ENCODE measurements at places on chromosomes 2 and 18.
A peak's percentile ranks its signal among the peaks of the same experiment; 100 is the strongest.

DNA sequence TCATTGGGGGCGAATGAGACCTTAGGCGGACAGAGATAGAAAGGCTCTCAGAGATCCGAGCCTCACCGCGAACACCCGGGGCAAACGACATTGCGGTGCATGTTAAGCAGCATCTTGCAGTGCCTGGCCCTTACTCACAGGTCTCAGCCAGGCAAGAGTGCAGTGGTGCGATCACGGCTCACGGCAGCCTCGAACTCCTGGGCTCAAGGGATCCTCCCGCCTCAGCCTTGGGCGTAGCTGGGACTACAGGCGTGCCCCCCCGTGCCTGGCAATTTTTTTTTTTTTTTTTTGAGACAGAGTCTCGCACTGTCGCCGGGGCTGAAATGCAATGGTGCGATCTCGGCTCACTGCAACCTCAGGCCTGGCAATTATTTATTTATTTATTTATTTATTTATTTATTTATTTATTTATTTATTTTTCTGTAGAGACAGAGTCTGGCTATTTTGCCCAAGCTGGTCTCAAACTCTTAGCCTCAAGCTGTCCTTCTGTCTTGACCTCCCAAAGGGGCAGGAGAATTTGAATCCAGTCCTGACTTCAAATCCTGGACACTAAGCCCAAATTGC lies 1.3 kb downstream of the LAMA3 start:
- no peak for DNase-seq

DNA sequence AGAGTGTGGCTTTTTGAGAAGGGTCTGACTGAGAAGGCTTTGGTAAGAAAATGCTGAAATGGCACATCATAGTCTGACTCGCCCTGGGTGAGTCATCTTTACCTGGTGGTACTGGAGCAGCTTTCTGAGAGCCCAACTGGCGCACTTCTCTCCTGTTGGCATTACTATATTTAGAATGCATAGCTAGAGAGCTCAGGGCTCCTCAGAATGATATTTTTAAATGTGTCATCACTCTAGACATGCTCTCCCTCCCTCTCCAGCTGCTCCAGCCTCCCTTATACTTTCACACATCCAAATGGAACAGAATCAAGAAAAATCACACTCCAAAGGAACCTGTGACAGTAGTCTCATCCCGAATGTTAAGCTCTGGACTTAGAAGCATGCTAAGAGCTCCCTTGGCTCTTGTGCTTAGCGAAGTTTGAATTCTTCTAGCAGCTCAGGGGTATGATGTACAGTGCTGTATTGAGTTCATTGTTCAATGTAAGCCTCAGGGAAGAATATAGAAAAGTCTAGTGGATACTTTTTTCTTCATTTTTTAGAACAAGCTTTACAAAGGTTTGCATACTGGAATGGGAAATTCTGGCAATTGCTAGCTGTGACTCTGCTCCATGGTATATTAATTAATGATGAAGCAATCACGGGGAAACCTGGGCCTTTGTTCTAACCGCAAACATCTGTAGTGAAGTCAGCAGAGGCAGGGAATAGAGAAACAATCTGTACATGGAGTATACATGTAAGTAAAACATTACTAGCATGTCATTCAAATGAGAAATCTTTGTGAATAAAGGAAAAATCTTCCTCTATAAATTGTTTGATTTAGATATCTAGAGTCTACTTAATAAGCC lies 751.2 kb upstream of the NRXN1 start:
- no peak for DNase-seq

GRCh38 chr2:157785866-157786662 lies 90.1 kb downstream of the ACVR1 start:
- DNase-seq = no peak

DNA sequence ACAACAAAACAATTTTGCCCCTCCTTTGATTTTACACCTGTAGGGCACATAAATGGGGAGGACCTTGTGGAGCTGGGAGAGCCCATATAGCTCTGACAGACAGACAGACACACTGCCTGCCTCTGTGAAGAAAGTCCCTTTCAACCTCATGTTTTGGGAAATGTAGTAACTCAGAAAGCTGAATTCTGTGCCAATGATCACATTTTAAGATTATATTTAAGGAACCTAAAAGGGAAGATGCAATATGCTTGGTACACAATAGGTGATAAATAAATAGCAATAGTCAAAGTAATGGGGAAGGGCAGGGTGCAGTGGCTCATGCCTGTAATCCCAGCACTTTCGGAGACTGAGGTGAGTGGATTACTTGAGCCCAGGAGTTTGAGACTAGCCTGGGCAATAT lies 446.4 kb upstream of the ID2 start:
- no peak for DNase-seq

DNA sequence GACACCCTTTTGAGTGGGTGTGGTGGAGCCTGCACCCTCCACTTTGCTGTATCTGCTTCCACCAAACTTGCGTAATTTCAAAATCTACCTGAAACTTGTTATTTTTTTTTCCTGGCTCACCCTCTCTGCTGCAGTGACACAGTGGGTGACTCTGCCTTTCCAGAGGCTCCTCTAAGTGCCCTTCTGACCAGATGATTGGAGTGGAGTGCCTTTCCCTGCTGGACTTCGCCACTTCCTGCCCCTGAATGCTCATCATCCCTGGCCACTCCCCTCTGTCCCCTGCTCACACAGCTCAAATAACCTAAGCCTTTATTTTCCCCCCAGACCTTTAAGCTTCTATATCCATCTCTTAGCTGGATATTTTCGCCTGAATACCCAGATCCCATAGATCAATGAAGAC lies 777.5 kb upstream of the ID2 start:
- no peak for DNase-seq

DNA sequence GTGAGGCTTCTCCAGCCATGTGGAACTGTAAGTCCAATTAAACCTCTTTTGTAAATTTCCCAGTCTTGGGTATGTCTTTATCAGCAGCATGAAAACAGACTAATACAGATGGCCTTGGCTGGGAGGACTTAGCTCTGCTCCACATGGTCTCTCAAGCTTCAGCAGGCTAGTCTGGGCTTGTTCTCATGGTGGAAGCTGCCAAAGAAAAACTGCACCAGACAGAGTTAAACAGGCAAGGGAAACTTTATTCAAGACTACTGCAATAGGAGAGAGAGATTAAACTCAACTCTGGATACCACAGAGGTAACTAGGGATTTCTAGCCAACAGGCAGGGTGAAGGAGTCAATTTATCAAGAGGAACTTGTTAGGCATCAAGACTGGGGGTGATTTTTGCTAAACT lies 142.1 kb downstream of the CABLES1 start:
- DNase-seq = no peak

DNA sequence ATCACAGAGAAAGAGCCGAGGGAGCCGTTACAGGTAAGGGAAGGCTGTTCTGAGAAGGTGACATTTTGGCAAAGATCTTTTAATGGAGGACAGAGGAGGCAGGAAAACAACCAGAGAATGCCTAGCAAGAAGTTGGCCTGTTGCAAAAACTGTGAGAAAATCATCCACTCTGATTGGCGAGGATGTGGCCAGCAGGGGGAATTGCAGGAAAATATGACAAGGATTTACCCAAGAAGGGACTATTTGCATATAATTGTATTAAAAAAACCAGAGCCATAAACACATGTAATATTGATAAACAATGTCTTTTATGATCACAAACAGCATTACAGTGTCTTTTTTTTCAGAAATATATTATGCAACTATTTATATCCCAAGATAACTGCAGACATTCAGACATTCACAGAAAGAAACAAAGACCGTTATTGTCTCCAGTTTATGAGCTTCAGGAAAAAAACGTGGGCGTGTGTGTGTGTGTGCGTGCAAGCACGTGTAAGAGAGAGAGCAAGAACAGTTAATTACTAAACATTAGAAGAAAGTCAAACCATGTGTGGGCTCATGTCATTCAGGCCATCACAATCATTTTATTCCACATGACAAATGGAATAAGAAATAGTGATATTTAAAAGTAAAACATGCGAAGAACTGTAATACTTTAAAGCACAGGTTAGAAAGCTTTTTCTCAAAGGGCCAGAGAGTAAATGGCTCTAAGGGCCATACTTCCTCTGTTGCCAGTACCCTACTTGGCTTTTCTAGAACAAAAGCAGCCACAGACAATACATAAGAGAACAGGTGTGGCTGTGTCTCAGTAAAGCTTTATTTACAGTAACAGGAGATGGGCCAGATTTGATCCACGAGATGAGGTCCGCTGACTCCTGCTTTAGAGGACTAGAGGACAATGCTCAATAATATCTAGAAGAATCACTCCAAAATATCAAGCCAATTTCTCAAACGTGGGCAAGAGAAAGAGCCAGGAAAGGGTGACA lies 324.1 kb downstream of the DLGAP1 start:
- DNase-seq = no peak

GRCh38 chr2:217723981-217724380 lies 278.8 kb downstream of the TNS1 start:
- DNase-seq = no peak

DNA sequence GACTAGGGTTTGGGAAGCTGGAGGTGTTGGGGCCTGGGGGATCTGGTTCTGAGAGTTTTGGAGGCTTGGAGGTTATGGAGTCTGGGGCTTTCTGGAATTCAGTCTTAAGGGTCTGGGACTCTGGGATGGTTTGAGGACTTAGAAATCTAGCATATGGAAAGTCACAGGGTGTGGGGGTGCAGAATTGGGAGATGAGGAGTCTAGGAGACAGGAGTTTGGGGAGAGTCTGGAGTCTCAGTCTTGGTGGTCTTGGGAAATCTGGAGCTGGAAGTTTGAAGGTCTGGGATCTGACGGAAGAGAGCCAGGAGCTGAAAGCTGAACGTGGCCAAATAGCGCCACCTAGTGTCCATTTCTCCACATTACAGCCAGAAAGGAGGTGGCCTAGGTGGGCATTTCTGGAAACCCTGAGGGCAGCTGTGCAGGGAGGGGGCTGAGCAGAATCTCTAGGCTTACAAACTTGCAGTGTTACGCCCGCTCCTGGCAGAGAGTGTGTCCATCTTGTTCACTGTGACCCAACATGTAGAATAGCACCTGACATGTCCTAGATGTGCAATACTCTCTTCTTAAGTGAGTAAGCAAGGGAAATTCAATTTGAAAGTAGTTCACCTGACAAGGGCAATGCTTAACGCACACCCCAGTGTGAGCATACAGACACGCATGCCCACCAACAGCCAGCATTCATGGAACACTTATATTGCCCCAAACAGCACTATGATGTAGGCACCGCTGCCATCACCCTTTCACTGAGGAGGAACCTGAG lies 204.8 kb downstream of the TFCP2L1 start:
- peak; percentile 20 for DNase-seq

DNA sequence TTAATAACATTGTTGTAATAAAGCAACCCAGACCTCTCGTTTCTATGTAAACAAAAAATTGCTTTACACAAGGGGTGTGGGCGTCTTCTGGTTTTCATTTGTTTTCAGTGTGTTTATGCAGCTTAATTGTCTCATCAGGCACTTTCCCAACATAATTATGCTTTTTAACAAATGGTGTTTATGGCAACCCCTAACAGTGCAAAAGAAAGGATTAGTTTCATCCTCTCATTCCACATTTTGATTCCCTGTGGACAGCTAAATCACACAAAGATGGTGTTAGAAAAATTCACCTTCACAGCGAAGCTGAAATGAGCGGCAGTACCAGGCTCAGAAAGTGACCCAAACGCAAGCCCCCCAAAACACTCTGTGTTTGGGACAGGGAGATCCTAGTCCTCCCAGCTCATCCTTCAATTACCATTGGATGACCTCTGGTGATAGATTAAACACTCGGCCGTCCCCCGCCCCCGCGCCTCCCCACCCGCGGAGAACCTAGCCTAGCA lies 724 bp downstream of the FTCDNL1 start:
- no peak for DNase-seq

- DNase-seq = no peak
Measured at GRCh38 chr18:23530195-23530594, 26.9 kb downstream of the RMC1 start.

- DNase-seq = no peak
Measured at GRCh38 chr2:9772999-9773902, 70.0 kb upstream of the TAF1B start.

GRCh38 chr2:221111739-221112138 lies 460.4 kb downstream of the EPHA4 start:
- DNase-seq = no peak

GRCh38 chr2:166614029-166614428 lies 120.0 kb upstream of the SCN7A start:
- peak; percentile 24 for DNase-seq

DNA sequence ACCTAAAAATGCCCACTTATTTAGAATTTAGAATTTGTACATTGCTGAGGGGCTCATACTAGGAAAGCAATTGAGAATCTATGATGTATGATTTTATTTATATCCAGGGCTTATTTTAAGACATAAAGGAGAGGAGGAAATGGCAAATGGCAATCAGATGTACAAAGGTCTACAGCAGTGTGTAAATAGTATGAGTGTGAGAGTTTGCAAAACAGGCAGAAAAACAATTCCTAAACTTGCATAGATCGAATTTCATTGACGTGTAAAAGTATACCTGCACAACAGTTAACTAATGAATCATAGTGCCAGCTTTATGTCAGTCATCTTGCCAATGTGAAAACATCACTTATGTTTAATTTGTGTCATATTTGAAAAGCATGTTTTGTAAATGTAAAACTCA lies 718.7 kb upstream of the GCFC2 start:
- no peak for DNase-seq

GRCh38 chr2:219171231-219171651 lies 1.4 kb upstream of the SLC23A3 start:
- peak; percentile 22 for DNase-seq

GRCh38 chr2:169925968-169926367 lies 98.7 kb downstream of the UBR3 start:
- DNase-seq = no peak

GRCh38 chr2:106555053-106555452 lies 67.9 kb downstream of the CD8B2 start:
- no peak for DNase-seq

DNA sequence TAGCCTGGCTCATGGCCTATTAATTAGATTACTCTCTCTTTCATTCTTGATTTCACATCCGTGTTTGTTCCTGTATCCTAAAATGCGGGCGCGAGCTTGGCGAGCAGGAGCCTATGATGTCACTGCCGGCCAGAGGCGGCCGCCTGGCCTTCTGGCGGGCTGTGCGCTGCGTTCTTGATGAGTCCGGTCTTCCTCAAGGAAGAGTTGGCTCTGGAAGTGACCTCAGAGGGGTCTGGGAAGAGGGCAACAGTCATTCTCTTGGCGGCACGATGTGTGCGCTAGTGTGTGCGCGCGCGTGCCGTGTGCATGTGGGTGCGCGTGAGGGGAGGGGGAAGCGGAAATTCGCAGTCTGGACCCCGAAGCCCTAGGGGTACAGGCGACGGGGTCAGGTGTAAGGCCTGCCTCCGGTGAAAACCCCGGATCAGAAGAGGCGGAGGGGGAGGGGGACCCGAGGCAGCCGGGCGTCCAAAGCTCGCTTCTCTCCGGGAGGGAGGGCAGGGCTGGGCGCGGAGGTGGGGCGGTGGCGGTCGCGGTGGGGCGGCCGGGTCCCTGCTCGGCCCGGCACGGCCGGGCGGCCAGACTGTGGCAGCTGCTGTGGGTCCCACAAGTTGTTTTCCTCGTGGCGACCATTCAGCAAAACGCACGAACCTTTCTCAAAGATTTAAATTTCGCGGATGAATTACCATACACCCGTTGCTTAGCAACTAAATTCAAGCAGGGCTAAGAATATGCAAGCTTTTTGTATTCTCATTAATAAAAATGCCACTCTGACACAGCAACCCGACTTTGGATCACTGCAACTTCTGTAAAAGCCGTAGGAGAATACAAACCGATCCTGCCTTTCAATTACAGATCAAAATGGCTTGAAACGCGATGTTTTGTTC lies 8.4 kb downstream of the POU3F3 start:
- no peak for DNase-seq
